Left forelimb (tissue), 1 donor: ENCODE measurements at places on chromosomes 5 and 9.
A peak's percentile ranks its signal among the peaks of the same experiment; 100 is the strongest.

DNA sequence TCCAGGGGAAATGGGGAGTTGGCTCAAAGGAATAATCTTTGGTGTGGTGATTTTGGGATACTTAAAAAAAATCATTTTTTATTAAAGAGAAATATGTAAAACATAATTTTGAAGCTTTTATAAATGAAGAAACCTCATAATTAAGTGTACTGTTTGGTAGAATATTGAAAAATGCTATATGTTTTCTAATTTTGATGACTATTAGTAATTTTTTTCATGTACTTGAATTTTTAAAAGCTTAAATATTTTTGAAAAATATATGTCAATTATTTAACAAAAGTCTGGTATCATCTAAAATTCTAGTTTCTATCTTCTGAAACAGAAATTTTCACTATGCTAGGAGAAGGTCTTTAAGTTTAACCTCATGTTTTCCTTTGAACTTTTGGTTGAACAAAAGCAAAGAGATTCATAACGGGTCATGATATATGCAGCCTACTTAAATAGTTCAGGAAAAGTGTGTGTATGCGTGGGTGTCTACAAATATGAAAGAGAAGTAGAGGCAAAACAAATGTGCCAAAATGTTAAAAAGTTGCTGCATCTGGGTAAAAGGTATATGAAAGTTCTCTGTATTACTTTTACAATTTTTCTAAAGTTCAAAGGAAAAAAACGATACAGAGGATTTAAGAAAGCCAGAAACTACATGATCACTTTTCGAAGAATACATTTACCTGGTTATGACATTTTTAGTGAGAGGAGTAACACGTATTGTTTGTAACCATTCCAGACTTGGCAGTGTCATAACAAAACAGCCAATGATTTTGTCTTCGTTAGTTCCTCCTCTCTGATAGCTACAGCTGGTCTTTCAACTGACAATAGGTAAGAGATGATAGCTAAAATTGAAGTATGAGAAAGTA lies 117.3 kb upstream of the TNFAIP8 start:
- DNase-seq, result no peak

- no peak for DNase-seq
Measured at GRCh38 chr9:104882086-104882485, 45.9 kb downstream of the ABCA1 start.

GRCh38 chr9:21862871-21863270 lies 60.4 kb downstream of the MTAP start:
- no peak for DNase-seq

DNA sequence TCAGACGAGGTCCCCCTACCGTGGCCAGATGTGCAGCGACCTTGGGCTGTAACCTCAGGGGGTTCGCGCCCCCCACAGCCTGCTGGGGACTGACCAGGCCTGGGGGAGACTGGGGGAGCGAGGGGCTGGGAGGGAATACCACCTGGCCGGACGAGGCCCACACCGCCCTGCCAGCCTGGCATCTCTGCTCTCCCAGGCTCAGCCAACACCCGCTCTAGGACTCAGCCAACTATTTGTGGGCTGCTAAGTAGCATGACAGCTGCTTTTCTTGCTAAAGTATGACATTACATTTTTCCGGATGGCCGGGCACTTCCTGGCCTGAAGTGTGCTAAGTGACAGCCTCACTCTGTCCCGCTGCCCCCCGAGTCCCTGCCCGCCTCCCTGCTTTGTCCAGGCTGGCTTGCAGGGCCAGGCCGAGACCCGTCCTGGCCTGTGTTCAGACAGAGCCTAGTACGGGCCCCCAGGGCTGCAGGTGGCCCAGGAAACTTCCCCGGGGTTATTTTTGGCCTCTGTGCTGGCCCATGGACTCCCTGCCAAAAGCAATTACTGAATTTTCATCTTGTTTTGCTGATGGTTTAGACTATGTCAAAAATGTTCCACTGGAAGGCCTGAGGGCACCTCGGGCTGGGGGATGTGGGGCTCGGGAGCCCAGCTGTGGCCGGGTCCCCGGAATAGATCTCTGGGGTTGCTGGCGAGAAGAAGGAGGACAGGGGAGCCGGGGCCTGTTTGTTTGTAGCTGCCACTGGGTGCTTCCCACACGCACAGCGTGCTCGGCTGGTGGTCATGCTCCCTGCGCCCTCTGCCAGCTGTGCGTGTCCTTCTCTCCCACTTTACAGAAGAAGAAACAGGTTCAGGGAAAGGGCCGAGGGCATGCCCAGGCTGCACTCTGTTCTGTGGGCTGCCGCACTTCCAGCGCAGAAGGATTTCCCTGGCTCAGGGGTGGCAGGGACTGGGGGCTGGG lies 13.4 kb upstream of the SLC2A6 start:
- DNase-seq, result no peak

DNA sequence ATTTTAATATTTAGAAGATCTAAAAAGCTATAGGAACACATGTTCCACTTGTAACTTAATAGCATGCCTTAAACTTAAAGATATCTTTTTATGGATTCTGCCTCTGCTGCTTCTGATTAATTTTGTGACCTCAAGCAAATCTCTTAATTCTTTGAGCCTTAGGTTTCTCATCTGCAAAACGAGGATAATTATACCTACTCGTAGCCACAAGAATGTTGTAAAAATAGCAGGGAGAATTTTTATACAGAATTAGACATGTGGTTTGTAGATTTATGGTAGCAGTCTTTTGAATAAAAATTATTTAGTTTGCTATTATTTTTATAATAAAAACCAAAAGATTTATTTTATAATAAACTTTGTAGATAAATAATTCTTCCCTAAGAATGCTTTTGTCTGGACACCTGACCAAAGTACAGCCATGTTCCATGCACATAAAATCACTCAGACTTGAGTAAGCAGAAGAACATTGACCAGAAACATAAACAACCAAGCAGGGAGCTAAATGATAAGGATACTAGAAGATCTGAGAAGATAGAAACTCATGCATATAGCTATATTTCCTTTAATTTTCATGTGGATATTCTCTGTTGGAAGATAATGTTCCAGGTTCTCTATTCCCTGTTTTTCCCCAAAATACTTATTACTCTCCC lies 18.5 kb downstream of the C9orf85 start:
- DNase-seq, result no peak

- DNase-seq, result no peak
Measured at GRCh38 chr5:22560147-22560546, 293.0 kb downstream of the CDH12 start.

DNA sequence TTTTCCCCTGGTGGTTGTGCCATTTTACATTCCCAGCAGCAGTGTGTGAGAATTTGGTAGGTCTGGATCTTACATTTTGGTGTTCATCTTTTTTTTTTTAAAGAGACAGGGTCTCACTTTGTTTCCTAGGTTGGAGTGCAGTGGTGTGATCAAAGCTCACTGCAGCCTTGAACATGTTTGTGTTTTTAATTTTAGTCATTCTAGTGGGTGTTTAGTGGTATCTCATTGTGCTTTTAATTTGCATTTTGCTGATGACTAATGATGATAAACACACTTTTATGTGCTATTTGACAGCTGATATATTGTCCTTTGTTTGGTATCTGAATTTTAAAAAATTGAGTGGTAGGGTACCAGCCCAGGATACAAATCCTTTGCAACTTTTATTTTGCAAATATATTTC lies 53.4 kb upstream of the POMT1 start:
- no peak for DNase-seq

DNA sequence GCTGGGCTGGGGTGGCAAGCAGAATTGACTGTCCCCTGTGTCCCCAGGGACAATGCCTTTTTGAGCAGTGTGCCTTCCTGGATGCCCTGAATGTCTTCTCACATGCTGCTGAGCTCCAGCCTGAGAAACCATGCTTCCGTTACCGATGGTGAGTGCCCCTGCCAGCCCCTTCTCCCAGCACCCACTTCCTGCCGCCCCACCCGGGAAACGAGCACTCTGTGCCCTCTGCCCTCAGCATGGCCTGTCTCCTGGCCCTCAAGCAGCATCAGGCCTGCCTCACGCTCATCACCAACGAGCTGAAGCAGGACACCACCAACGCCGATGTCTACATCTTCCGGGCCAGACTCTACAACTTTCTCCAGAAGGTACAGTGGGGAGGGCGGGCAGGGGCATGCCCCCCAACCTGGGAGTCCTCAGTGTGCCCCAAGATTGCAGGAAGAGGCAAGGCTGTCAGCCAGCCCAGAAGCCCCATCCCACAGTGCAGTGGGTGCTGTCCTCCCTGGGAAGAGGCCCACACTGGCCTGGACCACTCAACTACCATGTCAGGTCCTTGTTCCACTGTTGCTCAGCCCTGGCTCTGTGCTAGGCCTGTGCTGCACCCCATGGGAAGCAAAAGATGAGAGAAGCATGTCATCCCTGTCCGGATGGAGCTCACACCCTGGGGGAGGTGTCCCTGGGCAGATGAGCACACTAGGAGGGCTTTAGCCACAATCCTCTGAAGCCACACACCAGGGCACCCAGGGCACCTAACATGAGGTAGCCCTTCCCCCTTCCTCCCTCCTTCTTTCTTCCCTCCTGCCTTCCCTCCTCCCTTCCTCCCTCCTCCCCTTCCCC lies 4.4 kb downstream of the TTC16 start:
- no peak for DNase-seq

- DNase-seq, result no peak
Measured at GRCh38 chr5:6781716-6782115, 68.5 kb downstream of the TENT4A start.

- DNase-seq, result no peak
Measured at GRCh38 chr5:80653502-80653901, 950 bp upstream of the MSH3 start.

GRCh38 chr5:68459093-68459809 lies 243.7 kb downstream of the PIK3R1 start:
- DNase-seq, result no peak

DNA sequence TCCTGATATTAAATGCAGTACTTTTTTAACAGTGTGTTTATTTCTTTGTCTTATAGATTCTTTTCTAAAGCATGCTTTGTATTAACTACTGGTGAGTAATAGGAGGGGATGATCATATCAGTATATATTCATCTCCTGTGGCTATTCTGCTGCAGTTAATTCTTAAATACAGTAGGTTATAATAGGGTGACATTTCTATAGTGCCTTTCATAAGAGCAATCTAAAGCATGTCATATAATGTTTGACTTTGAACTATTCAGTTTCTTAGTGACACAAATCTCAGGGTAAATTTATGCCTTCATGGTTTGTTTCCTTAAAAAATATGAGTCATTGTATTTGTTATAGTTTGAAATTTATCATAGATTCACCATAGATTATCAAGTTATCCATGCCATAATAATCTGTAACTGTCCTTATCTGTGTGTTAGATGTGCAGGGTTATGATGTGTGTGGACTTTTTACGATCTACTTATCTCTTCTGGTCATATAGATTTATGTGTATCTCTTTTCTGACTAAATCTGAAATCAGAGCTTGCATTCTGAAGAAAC lies 1019.5 kb downstream of the NR2F1-AS1 start:
- no peak for DNase-seq

DNA sequence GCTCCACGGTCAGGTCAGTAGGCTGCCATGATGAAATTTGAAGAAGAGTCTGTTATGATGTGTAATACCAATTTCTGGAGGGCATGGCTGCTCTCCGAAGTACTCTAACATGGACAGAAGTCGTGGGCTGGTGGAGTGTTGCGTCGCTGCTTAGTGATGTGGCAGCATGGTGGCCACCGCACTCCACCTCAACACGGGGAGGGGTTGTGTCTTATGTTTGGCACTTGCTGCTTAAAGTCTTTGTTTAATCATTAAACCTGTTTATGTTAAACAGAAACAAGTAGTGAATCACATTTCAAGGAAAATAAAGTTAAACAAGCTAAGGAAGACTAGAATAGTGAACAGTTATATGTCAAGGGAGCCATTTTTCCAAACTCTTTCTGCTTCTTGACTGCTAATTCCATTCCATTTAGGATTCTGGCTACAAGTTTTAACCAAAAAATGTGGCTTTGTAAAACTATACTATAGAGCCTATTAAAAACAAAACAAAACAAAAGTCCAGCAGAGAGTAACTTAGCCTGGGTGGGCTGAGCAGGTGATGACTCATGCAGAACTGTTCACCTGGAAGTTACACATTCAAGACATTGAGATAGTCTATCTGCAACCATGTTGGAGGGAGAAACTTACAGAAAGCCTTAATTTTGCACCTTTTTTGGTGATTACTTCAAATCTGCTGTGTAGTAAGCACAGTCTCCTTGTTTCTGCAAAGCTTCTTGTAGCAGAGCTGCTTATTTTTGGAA lies 9.5 kb downstream of the HABP4 start:
- DNase-seq, result no peak

GRCh38 chr5:127849408-127849807 lies 146.2 kb downstream of the CCDC192 start:
- DNase-seq, result no peak

DNA sequence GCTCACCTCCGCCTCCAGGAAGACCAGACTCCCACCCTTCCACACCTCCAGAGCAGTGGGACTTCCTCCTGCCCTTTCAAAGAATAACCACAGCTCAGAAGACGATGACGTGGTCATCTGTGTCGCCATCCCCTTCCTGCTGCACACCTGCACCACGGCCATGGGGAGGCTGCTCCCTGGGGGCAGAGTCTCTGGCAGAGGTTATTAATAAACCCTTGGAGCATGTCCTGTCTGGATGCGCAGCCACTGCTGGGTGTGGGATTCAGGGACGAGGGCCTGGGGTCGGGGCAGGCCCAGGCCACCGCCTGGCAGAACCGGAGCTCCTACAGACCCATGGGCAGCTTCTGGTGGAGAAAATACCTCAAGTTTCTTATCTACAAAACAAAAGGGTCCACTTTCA lies 5.0 kb downstream of the PAEP start:
- no peak for DNase-seq

GRCh38 chr9:75529463-75529862 lies 361.0 kb upstream of the PCSK5 start:
- DNase-seq, result no peak

DNA sequence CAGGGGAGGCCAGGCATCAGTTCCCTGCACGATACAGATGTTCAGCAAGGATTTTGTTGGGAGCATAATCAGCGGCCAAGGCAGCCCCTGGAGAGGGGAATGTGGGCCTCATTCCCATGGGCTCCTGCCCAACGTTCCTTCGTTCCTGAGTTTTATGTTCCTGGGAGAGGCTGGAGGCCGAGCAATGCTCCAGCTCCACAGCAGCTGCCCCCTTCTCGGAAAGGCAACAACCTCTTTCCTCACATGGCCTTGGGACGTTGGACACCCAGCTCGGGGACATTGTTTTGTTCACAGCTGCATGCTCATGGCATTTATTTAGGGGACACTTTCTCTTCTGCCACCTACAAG lies 63.8 kb upstream of the COL15A1 start:
- no peak for DNase-seq

DNA sequence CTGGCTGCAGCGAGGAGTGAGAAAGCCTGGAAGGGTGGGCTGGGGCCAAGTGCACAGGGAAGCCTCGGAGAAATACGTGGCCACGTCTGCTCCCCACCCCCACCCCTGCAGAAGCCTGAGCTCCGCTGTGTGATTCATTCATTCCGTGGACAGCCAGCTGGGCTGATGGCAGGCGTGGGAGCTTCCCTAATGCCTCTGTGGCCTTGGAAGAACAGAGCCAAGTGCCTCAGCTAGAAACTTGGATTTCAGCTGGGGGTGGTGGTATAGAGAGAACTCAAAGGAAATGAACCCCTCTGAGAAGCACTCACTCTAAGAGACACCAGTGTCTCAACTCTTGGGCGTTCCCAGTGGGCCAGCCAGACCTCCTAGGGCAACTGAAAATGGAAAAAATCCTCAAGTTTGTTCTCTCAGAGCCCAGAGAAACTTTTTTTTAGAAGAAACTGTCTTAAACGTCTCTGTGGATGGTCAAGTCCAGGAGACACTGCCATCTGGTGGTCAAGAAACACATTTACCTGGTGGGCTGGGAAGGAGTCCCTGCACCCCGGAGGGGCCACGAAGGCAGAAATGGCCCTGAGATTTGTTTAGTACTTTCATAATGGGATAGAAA lies 18.0 kb downstream of the ATOX1 start:
- DNase-seq, result peak; percentile 89
